ENCODE measurements at places on chromosomes 6 and 20.

- DNase-seq: no peak
Measured at GRCh38 chr20:54097236-54097529, 26.8 kb upstream of the BCAS1 start.

DNA sequence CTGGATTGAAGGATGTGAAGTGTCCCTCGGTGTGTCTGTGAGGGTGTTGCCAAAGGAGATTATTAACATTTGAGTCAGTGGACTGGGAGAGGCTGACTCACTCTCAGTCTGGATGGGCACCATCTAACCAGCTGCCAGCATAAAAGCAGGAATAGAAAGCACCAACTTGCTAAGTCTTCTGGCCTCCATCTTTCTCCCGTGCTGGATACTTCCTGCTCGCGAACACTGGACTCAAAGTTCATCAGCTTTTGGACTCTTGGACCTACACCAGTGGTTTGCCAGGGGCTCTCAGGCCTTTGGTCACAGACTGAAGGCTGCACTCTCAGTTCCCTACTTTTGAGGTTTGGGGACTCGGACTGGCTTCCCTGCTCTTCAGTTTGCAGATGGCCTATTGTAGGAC is 220.3 kb upstream of the LRFN2 start:
- DNase-seq: peak; percentile 65

DNA sequence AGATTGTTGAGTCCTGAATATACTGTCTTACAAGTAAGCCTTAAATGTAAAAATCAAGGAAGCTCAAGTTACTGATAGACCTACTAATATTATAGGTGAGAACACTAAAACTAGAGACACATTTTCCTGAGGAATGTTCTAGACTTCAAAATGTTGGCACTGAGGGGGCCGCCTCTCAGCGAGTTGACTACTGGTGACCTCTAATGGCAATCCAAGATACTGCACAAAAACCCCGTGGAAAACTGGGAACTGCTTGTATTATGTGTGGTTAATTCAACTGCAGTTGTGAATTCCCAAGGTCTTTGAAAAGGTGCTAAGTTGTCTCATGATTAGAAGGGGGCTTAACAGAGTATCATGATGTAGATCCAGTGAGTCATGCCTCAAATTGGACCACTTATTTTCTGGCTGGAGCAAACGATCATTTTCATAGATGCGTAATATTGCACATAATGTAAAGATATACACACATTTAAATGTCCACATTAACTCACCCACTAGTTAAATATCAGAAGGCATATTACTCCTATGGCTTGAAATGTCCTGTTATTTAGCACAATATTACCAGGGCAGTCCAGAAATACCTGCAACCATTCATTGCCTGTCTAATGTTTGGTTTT is 336.2 kb downstream of the FOXA2 start:
- DNase-seq: no peak

- DNase-seq: no peak
Measured at GRCh38 chr6:15458021-15458459, 204.8 kb downstream of the DTNBP1 start.

- DNase-seq: no peak
Measured at GRCh38 chr6:100454551-100455229, 10.0 kb downstream of the SIM1 start.

DNA sequence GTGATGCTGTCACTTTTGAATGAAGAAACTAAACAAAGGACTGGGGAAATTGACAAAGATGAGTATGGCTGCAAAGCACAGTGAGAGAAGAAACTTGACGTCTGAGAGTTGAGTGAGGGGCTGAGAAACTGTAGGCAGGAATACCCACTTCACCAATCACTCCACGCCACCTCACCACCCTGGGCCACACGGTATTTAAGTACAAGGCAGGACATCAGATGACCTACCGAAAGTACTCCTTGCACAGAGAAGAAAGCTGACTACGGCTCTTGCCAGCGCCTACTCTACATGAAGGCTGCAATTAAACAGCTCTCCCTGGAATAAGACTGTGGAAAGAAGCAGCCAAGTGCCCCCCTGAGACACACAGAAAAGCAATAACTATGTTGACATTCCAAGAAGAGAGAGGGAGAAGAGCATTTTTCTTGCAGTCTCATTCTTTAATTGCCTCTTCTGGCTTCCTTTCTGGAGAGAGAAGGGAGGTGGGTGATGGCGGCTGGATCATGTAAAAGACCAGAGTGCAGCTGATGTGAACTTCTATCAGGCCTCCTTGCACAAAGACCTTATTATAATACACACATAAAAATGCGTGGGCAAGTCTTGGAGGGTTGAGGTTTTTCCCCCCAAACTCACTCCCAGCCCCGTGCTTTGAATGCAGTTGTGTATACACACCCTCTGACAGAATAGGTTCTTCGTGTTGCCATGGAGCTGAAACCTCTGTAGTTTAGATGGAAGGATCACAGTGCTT is 44.6 kb downstream of the HIVEP2 start:
- no peak for DNase-seq

GRCh38 chr6:43851204-43851865 is 81.3 kb downstream of the VEGFA start:
- no peak for DNase-seq

- DNase-seq: peak; percentile 78
Measured at GRCh38 chr6:129748901-129749748, 39.1 kb upstream of the ARHGAP18 start.

DNA sequence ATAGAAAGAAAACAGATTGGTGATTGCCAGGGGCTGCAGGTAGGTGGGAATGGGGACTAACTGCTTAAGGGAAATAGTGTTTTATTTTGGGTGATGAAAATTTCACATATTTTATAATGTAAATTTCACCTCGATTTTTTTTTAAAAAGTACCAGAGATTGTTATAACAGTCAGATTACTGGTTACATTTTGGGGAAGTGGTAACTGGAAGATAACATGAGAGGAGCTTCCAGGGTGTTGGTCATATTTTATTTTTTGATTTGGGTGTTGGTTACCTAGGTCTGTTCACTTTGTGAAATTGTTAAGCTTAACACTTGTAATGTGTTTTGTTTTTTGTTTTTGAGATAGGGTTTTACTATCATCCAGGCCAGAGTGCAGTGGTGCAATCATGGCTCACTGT is 17.2 kb upstream of the CRIP3 start:
- DNase-seq: no peak

GRCh38 chr6:165571068-165571682 is 91.9 kb downstream of the PDE10A start:
- DNase-seq: no peak

GRCh38 chr20:24443436-24443835 is 26.0 kb upstream of the SYNDIG1 start:
- DNase-seq: no peak

DNA sequence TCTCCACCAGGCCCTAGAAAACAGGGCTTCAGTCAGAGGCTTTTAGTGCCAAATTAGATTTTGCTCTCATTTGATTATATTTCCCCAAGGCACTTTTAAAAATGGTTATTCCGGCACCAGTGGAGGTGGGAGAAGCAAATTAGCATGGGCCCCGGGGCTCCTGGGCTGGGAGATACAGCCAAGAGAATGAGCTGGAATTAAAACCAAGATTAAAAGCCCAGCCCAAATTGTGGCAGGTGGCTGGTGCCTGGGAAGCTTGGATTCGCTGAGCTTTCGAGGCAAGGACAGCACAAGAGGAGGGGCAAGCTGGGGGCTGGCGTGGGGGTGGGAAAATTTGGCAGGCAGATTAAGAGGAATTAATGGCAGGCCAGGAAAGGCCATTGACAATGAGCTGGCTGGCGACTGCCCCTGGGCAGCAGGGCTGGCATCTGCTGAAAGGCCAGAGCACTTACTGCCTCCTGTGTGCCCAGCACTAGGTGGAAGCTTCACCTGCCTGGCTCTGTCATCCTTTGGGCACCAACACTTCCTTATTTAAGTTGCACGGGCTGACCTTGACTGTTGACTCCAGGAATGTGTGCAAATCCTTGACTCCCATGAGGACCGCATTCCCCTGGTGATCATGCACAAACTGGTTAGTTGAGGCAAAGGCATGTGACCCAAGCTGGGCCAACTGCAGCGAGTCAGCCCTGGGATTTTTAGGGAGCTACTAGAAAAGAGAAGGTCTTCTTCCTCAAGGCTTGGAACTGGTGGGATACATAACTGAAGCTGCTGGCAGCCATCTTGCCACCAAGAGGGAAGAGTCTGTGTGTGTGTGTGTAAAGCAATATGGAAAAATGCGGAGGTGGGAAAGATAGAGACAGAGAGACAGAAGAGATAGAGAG is 76.1 kb downstream of the SULF2 start:
- DNase-seq: no peak

DNA sequence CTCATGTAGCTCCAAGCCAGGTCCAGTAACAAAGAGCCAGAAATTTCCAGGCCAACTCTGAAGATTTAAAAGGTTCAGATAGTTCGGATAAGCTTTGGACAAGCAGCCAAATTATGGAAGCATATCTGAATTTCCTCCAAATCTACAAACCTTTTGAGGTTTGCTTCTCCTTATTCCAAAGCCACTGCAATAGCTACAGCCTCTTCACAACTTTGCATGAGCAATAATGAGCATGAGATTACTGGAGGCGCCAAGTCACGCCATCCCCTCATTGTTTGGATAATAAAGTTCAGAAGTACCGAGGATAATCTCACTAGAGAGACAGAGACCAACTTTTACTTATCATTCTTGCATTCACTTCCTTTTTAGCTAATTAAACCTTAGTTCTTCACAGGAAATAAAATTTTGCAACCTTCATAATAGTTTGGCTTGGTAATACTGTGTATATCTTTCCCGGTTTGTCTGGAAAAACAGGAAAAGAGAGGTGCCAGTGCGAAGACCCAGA is 329.6 kb upstream of the RSPO3 start:
- DNase-seq: no peak

DNA sequence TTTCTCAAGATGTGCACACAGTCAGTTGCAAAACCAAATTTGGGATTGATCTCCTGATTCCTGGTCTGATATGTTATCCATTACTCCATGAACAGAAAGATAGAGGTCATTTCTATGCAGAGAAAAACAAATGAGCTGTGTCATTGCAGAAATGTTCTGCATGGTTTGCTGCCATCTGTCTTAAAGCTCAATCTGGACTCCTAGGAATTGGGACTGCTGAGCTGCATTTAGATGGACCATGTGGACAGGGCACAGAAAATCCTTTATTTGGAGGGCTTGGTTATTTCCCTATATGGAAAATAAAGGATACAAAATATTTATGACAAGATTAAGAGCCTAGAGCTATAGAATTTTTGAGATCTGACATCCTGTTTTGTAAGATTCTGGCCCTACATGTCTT is 91.3 kb downstream of the ADGRB3 start:
- no peak for DNase-seq

DNA sequence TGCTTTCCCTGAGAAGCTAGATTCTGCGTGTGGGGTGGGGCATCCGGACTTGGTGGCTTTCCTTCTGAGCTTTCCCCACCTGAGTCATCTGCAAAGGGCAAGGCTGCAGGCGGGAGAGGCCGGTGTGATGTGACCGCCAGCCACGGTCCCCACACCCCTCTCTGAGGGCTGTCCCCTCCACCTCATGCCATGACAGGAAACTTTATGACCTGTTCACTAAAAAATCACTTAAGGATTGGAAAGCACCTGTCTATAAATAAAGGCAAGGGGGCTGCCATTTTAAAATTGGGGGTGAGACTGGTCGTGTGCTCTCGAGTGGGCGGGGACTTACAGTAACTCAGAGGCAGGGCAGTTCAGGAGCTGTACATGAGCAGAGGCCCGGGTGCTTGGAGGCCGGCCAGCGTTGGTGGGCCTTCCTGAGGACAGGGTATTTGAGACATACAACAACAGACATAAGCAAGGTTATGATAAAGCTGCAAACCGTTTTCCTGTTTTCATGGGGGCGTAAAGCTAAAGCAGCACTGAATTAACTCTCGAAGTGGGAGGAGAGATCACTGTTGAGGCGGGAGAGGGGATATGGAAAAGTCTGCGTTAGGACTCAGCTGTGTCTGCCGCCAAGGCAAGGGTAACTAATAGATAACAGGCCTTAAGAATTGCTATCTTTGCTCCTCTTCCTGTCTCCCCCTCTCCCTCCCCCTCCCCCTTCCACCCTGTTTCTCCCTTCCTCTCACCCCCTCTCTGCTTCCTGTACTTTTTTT is 16.1 kb upstream of the SERPINB1 start:
- no peak for DNase-seq

- no peak for DNase-seq
Measured at GRCh38 chr6:167896648-167897047, 69.9 kb downstream of the AFDN start.

DNA sequence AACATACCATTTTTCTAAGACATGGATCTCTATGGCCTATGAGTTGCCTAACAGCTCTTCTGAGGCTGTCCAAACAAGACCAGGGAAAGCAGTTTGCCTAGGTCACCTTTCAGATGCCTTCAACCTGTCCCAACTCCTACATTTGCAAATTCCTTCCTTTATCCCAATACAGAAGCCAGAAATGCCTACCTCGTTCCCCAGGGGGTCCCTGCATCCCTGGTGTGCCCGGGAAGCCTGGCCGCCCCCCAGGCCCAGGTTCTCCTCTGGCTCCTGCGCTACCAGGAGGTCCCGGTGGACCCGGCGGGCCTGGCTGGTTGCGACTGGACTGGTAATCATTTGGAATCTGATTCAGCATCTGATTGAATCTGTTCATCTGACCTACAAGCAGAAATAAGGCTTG is 115.9 kb downstream of the COL12A1 start:
- no peak for DNase-seq

DNA sequence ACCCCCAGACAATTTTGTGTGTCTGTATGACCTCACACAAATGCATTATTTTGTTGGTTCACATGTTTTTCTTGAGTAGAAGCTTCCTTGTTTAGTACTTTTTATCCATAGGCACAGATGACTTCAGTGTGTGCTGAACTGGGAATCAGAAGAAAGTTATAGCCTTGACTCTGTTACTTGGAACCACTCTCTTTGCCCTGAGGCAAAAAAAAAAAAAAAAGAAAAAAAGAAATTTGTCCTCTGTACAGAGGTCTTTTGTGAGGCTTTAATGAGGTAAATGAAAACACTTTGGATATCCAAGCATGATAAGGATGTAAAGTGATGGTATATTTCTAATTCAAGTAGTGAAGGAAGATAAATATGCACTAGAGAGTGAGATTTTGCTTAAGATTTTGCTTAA is 51.9 kb downstream of the TRMT11 start:
- no peak for DNase-seq

DNA sequence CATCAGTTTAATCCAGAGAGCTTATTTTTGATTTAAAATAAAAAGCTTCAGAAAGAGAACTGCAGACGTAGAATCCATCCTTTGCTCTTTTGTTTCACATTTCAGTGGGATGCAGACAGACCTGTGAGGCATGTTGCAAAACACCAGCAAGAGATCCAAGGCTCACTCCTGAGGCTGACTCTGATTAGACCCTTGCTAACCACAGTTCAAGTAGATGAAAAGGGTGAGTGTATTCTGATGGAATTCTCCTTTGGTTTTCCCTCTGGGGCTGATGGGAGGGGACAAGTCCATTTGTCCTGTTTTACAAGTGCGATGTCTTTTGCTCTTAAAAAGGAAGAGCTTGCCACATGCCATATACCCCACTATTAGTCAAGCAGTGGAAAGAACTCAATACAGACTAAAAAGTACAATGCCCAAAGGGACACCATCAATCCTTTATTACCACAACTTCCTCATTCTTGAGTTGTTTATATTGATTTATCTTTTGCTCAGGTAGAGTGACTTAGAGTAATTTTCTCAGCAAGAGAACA is 772.7 kb downstream of the MAFB start:
- peak; percentile 47 for DNase-seq

GRCh38 chr20:14919501-14920081 is 582.2 kb upstream of the FLRT3 start:
- peak; percentile 72 for DNase-seq

- DNase-seq: peak; percentile 89
Measured at GRCh38 chr20:44495257-44495656, 19.6 kb downstream of the TTPAL start.

GRCh38 chr6:89273816-89274215 is 41.3 kb downstream of the GABRR2 start:
- no peak for DNase-seq

- DNase-seq: no peak
Measured at GRCh38 chr6:154441995-154442310, 68.5 kb downstream of the CNKSR3 start.

All from mammary epithelial cell (primary cell).